ENCODE measurements at places on chromosomes 2 and 18.

DNA sequence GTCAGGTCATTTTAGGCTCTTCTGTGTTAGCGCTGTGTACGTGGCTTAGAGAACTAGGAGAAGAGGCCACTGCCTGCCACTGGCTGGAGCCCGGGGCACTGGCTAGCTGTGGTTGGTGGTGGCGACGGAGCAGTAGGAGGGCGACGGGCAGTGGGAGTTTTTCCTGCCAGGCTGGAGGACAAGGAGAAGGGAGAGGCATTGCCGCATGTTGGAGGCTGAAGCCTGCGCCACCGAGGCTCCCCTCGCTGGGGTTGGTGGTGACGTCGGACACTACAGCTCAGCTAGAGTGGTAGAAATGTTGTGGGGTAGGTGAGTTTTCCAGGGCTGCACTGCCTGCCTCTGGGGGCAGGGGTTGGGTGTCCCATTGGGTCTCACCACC, 41.7 kb upstream of the IMP4 start:
- no peak for DNase-seq

- peak; percentile 12 for DNase-seq
Observed at GRCh38 chr2:309148-309953, 21.5 kb upstream of the ALKAL2 start.

DNA sequence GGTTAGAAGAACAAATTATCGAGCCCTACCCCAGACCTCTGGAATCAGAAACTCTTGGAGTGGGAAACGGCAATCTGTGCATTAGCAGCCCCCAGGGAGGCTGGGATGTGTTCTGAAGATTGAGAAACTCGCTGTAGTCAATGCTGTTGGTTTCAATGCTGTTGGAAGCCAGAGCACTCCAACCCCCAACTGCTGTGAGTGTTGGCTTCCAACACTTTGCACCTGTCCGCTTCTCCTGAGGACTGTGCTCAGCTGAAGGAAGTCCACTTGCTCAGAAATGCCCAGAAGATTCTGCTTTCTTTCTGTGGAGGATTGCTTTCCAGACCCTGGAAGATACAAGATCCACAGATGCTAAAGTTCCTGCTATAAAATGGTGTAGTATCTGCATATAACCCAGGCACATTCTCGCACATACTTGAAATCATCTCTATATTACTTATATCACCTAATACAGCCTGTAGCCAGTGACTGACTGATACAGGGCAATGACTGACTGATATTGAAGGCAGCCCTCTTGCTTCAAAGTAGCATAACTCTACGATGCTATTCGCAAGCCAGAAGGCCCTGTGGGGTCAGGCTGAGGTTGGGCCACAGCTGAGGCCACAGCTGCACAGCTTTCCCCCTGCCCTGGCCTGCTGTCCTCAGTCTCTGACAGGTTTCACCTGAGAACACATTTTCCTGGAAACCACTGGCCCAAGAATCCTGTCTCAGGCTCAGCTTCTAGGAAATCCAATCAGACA, 757.7 kb upstream of the ID2 start:
- DNase-seq, result peak; percentile 43

GRCh38 chr18:933082-933481, 28.4 kb downstream of the ADCYAP1 start:
- DNase-seq, result no peak

DNA sequence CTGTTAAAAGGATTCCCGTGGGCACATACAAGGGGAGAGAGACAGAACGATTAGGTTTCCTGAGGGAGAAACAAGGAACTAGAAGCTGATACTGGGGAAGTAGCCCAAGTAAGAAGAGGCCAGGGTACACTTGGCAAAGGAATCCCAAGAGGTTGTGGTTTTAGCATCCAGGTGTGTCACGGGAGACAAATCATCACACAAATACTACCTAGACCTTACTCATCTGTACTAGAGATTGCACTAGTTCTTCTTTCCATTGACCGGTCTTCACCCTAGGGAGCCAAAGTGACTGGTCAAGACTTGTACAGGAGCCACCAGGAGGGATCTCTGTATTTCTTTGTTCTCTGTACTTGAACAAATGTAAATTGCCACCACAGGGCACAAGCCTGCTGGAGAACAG, 14.2 kb upstream of the NR4A2 start:
- no peak for DNase-seq

GRCh38 chr18:3603421-3604234, 153.7 kb downstream of the TGIF1 start:
- DNase-seq, result peak; percentile 48

DNA sequence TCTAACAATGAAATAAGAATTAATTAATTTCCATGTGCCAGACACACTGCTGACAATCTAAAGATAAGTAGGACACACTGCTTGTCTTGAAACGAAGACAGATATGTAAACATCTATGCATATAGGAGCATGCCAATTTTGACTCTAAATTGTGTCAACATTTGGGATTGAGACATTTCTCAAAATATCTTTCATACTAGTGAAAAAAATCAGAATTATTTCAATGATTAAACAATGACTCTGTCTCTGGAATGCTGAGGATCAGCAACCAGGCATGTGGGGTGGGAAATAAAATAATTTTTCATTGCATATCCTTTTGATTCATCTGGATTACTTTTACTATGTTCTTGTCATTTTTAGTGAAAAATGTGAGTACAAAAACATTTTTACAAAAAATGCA, 262.6 kb upstream of the SYT4 start:
- no peak for DNase-seq

DNA sequence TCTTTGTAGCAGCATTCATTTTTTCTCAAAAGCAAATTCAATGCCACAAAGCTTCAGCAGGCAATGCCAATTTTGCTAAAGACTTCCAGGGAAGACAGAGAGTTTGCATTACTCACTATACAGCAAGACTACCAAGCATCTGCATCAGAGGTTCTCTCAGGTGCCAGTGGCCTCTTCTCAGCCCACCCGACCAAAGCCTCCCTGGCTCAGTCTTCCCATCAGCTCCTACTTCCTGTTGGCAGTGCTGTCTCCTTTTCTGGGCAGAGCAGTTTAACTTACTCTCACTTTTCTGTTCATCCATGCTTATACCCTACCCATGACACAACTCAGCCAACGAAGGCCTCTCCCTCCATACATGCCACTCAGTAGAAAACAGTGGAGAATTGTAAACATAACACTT, 157.1 kb downstream of the TRABD2A start:
- DNase-seq, result no peak

- no peak for DNase-seq
Observed at GRCh38 chr18:52617931-52618330, 277.9 kb downstream of the DCC start.

DNA sequence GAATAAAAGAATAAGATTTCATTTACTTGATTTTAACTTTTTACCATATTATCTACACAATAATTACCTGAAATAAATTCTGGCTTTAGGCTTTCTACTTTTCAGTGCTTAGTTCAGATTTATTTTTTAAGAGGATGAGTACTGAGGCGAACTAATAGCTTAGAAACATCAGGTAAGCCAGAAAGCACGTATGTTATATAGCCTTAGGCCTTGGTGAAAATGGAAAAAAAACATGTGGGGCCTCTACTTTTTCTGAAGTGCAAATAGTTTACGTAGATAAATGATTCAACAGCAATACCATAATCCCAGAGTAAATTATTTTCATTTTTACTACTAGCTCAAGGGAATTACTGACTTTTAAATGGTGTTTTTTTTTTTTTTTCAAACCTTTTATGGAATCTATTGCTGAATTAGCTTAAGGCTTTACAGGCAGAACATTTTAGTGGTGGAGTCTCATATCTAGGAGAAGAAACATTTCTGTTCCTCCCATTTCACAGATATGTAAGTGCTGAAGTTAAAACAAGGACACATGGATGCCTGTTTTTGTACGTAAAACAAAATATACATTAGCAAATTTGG, 6.2 kb downstream of the CPS1 start:
- no peak for DNase-seq

DNA sequence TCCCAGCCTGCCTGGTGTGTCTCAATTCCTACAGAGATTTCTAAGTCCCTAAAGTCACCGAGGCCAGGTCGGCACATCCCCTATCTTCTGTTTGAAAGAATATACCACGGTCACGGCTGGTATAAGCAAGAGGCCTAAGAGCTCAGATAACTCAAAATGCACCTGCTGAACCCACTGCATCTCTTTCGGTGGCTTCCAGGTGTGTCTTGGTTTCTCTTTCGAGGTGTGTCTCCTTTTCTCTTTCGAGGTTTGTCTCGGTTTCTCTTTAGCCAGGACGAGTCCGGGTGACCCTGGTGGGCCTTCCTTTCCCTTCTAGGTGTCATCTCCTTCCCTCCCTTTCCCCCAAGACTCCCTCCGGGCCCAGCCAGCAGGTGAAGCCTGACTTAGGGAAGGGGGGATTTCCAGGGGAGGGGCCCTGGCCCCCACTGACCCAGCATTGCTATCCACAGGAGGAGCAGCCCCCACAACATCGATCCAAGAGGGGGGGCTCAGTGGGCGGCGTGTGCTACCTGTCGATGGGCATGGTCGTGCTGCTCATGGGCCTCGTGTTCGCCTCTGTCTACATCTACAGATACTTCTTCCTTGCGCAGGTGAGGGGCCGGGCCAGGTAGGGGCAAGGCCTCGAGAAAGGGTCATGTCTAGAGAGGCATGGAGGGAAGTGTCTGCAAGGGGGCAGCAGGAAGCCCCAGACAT, 8.4 kb downstream of the ITM2C start:
- DNase-seq, result no peak

GRCh38 chr2:181882246-181883020, 9.1 kb upstream of the ITPRID2 start:
- no peak for DNase-seq

GRCh38 chr2:238163481-238164198, 4.9 kb downstream of the ERFE start:
- no peak for DNase-seq

Measured in DND-41 (cell line).